ENCODE measurements at places on chromosomes 7 and 10.

- no peak for DNase-seq
Observed at GRCh38 chr7:155533827-155534690, 12.3 kb downstream of the CNPY1 start.

GRCh38 chr7:65910237-65910636 is 37.4 kb downstream of the VKORC1L1 start:
- DNase-seq: no peak

DNA sequence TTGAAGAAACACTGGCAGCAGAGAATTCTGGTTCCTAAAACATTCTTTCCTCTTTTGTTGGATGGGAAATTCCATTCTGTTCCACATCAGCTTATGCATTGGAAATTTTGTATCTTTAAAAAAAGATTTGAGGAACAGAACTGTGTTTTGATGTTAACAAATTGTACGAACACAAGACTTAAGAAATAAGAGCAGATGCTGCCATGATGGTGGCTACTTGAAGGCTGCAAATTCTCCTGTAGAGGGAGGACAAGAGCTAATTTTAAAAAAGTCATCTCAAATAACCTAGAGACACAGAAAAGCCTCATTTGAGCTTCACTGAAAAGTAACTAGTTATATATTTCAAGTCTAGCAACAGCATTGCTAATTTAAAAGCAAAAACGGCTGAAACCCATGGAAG is 29.8 kb downstream of the NDUFB2 start:
- DNase-seq: no peak

DNA sequence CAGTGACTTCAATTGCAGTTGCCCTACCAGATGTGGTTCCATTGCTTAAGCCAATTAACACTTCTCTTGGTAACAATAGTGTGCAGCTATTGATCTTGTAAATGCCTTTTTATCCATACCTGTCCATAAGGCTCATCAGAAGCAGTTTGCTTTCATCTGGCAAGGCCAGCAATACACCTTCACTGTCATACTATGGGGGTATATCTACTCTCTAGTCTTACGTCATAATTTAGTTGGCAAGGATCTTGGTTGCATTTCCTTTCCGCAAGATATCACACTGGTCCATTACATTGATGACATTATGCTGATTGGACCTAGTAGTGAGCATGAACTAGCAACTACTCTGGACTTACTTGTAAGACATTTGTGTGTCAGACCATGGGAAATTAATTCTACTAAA is 17.7 kb upstream of the ZNF365 start:
- no peak for DNase-seq

GRCh38 chr7:68936471-68937035 is 661.7 kb upstream of the AUTS2 start:
- DNase-seq: no peak

DNA sequence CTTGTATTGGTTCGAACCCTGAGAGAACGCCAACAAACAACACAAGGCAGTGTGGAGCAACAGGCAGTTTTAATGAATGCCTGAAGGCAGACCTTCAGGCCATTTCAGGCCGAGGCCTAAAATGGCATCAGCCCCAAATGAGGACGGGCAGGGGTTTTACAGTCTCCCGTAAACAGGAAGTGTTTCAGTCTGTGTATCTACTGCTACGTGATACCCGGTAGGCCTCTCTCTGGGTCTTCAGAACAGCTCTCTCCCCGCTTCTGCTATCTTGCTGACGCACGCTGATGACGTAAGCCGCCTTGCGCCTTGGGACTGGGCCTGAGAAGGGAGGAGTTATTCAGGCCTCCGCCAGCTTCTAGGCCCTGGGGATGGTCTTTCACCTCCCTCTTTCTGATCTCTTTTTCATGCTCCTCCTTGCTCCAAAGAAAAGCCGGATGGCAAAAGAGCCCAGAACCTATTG is 67.7 kb downstream of the ST8SIA6 start:
- DNase-seq: no peak

- no peak for DNase-seq
Observed at GRCh38 chr10:58385784-58386112, 538 bp downstream of the TFAM start.

DNA sequence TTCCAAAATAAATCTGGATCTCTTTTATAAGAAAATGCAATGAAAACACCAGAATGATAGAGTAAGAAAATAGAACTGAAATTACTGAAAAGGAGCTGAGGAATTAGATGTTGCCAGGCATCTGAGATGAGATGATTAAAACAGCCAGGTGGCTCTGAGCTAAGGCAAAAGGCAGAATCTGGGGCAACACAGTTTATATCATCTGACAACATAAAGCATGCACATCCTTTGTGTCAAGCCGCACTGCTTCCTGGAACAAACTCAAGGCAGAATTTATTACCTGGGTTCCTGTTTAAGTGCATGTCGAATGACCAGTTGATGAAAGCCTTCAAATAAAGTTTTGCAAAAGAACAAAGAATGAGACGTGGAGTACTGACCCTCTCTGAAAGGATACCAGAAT is 247.0 kb downstream of the SNX10 start:
- DNase-seq: no peak

- no peak for DNase-seq
Observed at GRCh38 chr7:73850781-73851207, 8.5 kb upstream of the METTL27 start.

DNA sequence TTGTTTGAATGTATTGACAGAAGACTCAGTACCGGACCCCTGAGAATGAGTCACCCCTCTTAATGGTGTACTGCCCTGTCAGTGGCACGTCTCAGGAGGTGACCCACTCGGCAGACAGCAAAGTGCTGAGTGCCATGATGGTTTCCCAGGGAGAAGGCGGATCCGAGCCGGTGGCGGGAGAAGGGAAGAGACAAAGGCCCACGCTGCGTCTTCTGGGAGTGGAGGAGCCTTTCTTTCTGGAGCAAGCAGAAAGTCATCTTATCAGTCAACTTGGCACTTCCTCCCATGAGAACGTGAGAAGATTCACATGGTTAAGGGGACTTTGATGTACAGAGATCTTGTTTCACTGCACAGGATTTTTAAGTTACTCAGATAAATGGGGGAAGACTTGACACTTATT is 14.6 kb upstream of the PPP2R2D start:
- no peak for DNase-seq

Measured in T-cell (primary cell).